ENCODE measurements at places on chromosomes 11 and 22. TPM values are rescaled to one million over a fixed set of nuclear protein-coding genes. Genes with fewer than 3 reads are reported as not detected.

- no peak for DNase-seq
These were observed 21.2 kb upstream of the CD5 start for GRCh38 chr11:61080986-61081590.

- DNase-seq, result peak; percentile 84
These were observed at the start of gene TIMP3 for GRCh38 chr22:32801537-32802236. TIMP3 (plus strand) TSS chr22:32801705; CDS start chr22:32802002, 297 bp downstream.

- no peak for DNase-seq
These were observed 133.9 kb downstream of the FANCF start for GRCh38 chr11:22491555-22492225.

- no peak for DNase-seq
These were observed 3.3 kb upstream of the SHISA8 start for GRCh38 chr22:41917903-41918791.

Gene AMBRA1
- total RNA-seq, result 21.3 TPM

DNA sequence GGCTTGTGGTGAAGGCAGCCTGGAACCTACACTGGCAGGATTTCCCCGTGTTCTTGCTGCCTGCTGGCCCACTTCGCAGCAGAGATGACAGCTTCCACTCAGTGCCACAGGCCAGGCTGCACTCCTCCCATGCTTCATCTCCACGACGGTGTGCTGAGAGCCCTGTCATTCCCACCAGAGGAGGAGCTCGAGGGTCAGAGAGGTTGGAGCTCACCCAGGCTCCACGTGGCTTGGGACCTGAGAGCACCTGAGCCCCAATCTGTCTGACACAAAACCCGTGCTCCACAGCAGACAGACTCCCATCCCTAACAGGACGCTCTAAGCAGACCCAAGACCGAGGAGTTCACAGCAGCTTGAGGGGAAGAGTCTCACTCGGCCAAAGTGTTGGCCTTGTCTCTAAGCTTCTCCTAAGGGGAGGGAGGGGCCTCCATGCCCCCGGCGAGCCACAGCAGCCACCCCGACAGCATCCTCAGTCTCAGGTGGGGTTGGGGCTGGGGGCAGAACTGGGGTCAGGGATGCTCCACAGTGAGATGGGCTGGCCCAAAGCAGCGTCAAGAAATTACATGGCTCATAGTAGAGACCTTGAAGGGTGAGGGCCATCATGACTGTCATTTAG, 10.7 kb downstream of the LRFN4 start:
- no peak for DNase-seq

GRCh38 chr11:64224891-64225607, 937 bp downstream of the TRPT1 start:
- no peak for DNase-seq

Gene BMAL1
- total RNA-seq, result 6.9 TPM

GRCh38 chr11:58592760-58593472, 14.1 kb downstream of the ZFP91 start:
- DNase-seq, result no peak

DNA sequence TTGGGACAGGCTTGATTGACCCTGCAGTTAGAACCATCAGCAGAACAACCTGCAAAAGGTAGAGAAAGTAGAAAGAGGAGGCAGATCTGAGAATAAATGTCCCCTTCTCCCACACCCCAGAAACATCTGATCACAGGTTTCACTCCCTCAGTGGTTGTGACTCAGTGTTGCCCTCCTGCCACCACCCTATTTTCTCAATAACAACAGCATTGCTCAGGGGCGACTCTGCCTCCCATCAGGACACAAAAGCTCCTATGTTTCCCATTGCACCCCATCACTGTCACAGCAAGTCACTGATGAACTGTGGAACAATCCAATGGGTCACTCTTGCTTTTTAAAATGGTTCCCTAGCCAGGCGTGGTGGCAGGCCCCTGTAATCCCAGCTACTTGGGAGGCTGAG, 110.2 kb downstream of the RASSF10 start:
- no peak for DNase-seq

Gene LYVE1
- total RNA-seq, result 0.09 TPM

Gene CALCB
- not detected for total RNA-seq

DNA sequence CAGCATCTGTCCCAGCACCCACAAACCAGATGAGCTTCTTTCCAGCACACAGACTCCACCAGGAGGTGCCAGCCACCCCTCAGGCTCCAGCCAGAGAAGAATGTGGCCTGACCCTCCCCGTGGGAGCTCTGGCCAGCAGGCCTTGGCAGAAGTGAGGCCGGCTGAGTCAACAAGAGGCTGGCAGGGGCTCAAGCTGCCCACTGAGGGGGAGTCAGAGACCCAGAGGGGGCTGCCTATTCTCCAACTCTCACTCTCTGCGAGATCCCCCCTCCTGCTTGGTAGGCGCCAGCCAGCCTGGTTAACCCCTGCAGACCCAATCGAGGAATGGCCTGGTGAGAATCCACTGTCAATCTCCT, 10.6 kb upstream of the CDC42EP1 start:
- DNase-seq, result peak; percentile 53

Gene MMP12
- 0.26 TPM for total RNA-seq

Gene OR8G5
- total RNA-seq, result not detected

GRCh38 chr11:69089258-69089657, 40.5 kb downstream of the TPCN2 start:
- peak; percentile 81 for DNase-seq

DNA sequence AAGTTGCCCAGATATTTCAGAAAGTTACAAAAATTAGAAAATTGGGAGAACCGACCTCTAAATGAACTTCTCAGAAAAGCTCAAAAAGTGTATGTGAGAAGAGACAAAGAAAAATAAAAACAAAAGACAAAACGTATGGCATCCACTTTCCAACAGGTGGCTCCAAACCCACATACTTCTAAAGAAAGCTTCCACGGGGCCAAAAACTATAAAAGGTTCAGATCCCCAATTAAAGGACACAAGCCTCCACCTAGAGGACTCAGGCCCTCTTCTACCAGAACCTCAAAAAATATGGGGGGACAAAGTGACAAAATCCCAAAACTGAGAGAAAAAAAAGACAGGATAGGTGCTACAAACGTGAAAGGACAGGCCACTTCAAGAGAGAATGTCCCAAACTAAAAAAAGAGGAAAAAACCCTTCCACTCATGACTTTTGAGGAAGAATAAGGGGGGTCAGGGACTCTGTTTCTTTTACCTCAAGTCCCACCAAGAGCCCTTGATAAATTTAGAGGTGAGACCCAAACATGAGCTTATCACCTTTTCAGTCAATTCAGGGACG, 8.8 kb downstream of the SCGB2A1 start:
- DNase-seq, result peak; percentile 3

- no peak for DNase-seq
These were observed 329.9 kb upstream of the LRRC4C start for GRCh38 chr11:41789376-41789775.

Data from HFFc6 (cell line).